ENCODE measurements at places on chromosomes 1 and 21.

- peak; percentile 25 for DNase-seq
Measured at GRCh38 chr21:9758888-9759287, 762.5 kb upstream of the TPTE start.

GRCh38 chr1:153790313-153790965 lies 15.2 kb downstream of the SLC27A3 start:
- peak; percentile 89 for DNase-seq

DNA sequence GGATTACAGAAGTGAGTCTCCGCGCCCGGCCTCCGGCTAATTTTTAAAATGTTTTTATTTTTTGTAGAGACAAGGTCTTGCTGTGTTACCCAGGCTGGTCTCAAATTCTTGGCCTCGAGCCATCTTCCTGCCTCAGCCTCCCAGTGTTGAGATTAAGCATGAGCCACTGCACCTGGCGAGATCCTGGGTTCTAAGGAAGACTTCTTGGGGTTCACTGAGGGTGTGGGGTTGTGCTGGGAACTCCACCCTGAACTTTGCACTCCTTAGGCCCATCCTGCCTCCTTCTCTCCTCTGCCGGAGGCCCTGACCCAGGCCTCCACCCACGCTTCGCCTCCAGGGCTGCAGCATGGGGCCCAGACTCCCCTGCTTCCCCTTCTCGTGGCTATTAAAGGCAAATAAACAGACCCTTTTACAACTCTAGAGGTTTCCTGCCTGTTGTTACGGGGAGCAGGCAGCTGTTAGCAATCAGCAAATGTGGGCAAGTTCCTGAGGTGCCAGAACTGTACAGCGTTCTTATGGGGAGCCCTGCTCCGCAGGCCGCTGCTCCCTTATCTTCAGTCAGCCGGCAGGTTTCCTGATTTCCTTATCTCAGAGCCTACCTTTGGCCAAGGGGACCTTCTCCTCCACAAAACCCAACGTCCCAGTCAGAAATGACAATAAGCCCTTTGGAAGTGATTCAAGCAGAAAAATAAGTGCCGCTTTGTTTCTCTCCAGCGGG lies 41.0 kb upstream of the LIN9 start:
- no peak for DNase-seq

DNA sequence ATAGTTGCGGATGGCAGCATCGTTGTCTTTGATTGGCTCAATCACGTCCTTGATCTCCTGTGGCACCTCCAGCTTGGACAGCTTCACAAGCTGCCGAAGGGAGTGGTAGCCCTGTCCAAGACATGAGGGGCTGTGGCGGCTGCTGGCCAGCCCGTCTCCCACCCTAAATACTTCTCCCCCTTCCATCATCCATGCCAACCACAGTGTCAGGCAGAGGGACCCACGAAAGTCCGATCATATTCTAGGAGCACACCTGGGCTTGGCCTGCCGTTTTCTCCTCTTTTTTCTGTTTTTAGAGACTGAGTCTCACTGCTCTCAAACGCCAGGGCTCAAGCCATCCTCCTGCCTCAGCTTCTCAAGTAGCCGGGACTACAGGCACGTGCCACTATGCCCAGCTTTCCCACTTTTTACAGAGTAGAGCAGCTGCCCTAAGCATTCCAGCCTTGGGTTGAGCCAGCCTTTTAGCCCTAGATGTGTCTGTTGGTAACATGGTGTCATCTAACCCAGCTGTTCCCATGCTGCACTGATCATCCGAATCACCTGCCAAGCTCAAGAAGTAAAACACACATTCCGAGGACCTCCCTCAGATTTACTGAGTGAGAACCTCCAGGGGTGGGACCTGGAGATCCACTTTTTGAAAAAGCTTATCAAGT lies 10.4 kb downstream of the MTHFR start:
- no peak for DNase-seq

- no peak for DNase-seq
Measured at GRCh38 chr21:42550817-42551216, 37.2 kb downstream of the SLC37A1 start.

DNA sequence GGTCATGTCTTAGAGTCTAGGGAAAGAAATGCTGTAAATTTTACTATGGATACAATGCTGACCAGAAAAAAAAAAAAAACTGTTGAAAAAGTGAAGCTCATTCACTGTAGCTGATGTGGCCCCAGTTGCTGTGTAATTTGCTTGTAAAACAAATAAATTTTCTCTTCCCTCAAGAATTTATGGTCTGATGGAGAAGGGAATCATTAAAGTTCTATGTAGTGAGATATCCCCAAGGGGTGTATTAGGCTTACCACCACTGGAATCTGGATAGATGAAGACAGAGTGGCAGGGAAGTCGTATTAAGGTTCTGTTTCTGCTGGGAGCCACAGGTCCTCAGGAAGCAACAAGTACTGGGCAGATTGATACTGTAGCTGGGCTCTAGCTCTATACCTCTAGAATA lies 860.0 kb downstream of the LTN1 start:
- no peak for DNase-seq

GRCh38 chr1:205041001-205041715 lies 1.9 kb upstream of the CNTN2 start:
- no peak for DNase-seq

GRCh38 chr1:234584926-234585325 lies 25.1 kb downstream of the IRF2BP2 start:
- DNase-seq = no peak

DNA sequence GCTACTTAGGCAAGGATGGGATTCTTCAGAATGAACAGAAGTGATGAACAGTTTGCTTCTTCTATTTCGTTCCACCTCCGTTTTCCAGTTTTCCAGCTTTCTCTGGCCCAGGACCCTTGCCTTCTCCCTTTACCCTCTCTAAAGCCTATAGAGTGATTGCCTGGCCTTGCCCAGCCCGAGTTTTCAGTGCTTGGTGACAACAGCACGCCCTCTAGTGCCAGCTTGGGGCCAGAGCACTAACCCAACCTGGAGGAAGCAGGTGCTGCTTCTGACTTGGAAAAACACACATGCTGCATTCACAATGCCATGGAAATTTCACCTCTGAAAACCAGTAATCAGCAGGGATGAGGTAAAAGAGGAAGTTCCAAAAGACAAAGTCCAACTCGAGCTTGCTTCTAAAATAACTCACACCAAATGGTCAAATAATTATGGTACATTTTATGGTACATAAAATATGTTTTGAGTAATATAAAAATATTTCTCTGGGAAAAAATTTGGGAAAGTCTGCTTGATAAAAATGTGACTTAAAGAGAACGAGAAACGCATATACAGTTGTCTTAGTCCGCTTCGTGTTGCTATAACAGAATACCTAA lies 26.1 kb downstream of the UBE2T start:
- peak; percentile 90 for DNase-seq

- no peak for DNase-seq
Measured at GRCh38 chr1:192224396-192224795, 66.1 kb downstream of the RGS18 start.

DNA sequence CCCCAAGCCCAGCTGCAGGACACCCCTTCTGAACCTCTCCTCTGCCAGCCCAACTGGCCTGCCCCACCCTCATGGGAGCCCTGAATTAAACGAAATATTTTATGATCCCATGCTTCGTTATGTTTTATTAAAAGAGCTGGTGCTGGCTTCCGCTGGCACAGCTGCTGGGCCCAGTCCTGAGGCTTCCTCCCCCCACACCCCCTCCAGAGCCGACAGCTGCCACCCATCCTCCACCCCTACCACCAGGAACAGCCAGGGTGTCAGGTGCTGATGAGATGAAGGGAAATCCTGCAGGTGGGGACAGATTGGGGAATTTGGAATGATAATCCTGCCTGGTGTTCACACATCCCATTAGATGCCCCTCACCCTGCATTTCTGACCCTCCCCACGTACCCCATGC lies 19.0 kb downstream of the IGSF21 start:
- DNase-seq = no peak

DNA sequence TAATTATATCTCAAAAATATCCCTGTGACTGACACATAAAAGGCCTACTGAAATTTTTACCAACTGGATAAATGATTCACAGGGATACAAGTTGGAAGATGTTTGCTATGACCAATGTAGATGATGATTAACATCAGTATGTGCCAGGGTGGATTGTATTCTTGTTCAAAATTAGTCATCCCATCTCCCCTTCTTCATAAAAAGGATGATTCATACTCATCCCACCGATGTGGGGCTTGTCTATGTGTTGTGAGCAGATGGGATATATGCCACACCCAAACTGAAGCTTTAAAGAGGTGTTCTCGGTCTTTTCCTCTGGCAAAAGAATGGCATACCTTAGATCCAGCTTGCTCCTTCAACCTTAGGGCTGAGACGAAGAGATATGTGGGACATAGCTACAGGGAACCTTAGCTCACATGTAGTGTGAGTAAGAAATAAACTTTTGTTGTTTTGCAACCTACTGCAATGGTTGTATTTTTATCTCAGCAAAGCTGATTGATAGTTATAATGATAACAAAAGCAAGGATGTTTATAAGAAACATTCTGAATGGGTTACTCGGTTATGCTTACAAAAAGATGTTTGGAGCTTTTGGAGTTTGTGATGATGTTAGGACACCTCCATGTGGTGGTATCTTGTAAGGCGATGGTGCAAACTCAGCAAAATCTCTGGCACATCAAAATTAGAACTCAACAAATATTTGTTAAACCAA lies 29.4 kb downstream of the SPATA17 start:
- DNase-seq = no peak

GRCh38 chr21:45009616-45010015 lies 64.8 kb upstream of the ADARB1 start:
- no peak for DNase-seq

- no peak for DNase-seq
Measured at GRCh38 chr1:32137111-32137510, 29.3 kb downstream of the KPNA6 start.

DNA sequence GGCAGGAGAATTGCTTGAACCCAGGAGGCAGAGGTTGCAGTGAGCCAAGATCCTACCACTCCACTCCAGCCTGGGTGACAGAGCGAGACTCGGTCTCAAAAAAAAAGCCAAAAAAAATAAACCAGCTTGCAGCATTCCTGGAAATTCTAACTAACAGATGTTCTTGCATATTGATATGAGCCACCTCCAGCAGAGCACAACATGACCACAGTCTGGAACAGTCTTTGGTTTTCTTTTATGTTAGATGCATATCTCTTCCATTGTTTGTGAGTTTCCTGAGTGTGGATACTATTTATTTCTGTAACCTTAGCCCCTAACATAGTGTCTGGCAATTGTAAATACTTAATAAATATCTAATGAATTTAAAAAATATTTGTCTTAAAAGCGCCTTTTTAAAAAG lies 23.9 kb downstream of the IFNAR1 start:
- no peak for DNase-seq

- DNase-seq = no peak
Measured at GRCh38 chr1:236882678-236883077, 87.6 kb downstream of the MTR start.

DNA sequence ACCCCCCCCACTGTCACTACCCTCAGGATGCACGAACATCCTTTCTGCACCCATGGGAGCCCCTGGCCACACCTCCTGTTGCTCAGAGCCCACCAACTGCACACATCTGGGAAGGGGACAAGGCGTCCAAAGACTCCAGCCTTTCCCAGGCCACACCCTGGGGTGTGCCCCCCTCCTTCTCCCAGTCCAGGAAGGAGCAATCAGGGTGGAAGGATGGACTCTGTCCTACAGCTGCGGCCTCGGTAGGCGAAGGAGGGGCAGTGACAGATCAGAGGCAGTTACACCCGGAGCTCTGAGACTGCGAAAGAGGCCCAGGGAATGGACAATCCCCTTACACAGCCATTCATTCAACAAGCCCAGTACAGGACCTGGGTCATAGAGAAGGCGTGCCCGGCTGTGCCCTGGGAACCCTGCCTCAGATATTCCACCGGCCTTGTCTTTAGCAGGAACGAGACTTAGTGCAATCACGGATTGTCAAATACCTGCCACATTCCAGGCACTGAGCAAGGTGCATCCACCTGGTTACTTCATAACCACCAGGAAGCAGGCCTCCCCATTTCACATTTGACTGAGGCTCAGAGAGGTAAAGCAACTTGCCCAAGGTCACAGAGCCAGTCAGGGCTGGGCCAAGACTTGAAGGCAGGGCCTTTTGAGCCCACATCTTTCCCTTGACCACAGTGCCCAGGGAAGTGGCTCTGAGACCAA lies 9.4 kb downstream of the HSPG2 start:
- DNase-seq = peak; percentile 36

DNA sequence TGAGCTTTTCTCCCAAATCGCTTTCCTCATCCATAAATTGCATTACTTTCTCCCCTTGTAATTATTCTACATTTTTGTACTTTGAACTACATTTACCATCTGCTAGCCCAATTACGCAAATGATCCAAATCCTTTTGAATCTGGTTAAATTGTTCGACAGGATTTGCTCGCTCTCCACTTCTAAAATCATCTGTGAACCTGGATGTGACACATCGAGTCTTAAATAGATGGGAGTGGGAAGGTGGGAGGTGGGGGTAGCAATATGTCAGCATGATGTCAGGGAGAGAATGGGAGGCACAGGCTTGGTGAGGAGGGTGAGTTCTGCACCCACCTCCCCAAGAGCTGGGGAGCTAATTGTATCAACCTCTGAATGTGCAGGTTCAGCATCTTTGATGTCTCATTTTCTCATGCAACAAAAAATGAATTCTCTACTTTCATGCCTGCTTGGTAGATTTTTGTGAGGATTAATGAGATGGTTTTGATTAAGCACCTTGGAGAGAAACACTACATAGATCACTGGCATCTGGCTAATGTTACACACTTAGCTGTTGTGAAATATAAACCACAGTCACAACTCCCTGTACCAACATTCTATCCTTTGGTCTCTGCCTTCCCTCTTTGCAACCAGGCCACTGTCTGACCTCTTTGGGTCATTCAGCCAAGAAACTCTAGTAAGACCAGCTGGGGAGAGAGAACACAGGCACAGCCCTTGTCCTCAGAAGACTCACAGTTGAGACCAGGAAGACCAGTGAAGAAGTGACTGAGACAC lies 165.1 kb downstream of the DAB1 start:
- DNase-seq = no peak

- no peak for DNase-seq
Measured at GRCh38 chr1:67632811-67633655, 52.0 kb upstream of the GADD45A start.

- DNase-seq = no peak
Measured at GRCh38 chr21:40972151-40972550, 125.2 kb upstream of the DSCAM start.

- peak; percentile 70 for DNase-seq
Measured at GRCh38 chr1:46757247-46757955, 38.5 kb upstream of the EFCAB14 start.

DNA sequence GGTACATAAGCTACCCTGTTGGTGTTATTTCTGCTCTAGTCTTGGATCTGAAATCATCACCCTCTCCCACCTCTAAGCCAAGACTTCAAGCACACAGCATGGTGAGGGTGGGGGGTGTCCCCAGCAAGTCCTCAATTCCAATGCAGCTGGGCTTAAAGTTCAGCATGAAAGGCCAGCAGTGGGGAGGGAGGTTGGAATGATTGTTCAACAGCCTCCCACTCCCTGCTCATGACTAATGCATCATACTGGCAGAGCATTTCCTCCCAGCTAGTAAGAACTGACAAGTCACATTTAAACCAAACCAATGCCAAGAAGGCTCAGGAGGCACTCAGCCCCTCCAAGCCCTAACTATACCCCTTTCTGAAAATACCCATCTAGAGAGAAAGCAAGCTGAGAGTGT lies 50.1 kb downstream of the TIAM1 start:
- DNase-seq = no peak

- DNase-seq = no peak
Measured at GRCh38 chr1:212696721-212697331, 2.8 kb downstream of the BATF3 start.
